Stimulated activated CD8-positive, alpha-beta memory T cell treated with anti-CD3 and anti-CD28 coated beads, Interleukin-4, amount 100 ng/mL, for 48 hours (primary cell): ENCODE measurements at places on chromosomes 12 and 14.

DNA sequence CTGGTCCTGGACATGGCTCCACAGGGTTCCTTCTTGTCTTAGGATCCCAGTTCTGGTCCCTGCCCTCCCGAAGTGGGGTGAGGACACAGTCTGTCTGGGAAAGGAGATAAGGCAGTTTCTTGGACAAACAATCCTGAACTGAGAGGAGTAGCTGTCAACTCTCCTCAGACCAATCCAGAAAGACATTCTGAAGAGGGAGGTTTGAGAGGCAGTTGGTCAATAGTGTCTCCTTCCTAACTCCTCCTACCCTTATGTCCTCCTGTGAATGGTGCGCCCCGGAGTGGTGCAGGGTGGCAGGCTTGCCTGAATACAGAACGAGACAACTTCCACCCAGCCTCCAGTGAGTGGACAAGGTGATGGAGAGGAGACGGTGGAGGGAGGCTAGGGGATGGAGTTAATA, 15.4 kb upstream of the ASIC1 start:
- no peak for DNase-seq

GRCh38 chr12:41932470-41932991, 212.1 kb downstream of the GXYLT1 start:
- peak; percentile 31 for DNase-seq

GRCh38 chr12:24719293-24719721, 229.6 kb downstream of the BCAT1 start:
- DNase-seq: peak; percentile 69

DNA sequence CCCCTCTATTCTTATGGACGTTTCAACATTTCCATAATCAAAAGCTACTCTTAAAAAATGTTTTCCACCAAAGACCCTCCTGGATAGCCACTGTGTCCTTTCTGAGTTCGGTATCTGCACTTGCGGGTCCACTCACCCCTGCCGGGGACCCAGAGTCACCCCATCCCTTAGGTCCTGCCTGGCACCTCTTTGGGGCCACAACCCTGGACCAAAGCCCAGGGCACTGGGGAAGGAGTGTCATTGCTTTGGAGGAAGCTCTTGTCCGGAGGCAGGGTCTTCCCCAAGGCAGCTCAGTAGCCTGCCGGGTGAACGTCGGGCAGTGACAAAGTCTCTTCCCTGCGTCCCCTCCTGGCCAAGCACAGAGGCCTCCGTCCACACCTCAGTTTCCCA, 129.6 kb downstream of the RFLNA start:
- DNase-seq: no peak

- no peak for DNase-seq
These were observed 507 bp downstream of the AQP5 start for GRCh38 chr12:49961993-49962764.

GRCh38 chr14:27727251-27727770, 1039.3 kb upstream of the FOXG1 start:
- no peak for DNase-seq

DNA sequence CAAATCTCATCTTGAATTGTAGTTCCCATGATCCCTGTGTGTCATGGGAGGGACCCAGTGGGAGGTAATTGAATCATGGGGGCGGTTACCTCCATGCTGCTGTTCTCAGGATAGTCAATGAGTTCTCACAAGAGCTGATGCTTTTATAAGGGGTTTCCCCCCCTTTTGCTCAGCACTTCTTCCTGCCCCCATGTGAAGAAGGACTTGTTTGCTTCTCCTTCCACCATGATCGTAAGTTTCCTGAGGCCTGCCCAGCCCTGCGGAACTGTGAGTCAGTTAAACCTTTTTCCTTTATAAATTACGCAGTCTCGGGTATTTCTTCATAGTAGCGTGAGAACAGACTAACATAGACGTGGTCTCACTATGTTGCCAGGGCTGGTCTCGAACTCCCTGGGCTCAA, 56.1 kb upstream of the EIF5 start:
- DNase-seq: no peak

DNA sequence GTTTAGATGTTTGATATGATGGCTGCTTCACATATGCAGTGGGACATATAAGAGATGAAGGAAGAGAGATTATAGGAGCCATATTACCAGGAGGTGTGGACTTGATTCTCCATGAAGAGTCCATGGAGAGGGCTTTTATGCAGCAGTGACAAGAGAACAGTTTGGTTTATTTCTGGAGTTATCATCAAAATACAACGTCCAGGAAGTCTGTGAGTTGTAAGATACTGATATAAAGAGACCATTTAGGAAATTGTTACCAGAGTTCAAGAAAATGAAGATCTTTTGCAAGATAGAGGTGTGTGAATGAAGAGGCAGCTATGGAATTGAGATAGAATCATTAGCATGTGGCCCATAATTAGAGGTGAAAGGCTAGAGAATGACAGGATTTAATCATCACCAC, 431.7 kb downstream of the NPAS3 start:
- DNase-seq: no peak

- DNase-seq: no peak
These were observed 480.7 kb downstream of the PRKD1 start for GRCh38 chr14:29446971-29447370.

GRCh38 chr14:83294941-83295340, 1761.3 kb upstream of the SEL1L start:
- no peak for DNase-seq
